ENCODE measurements at places on chromosomes 16 and 17.

GRCh38 chr16:813204-813915, 12.8 kb upstream of the GNG13 start:
- no peak for DNase-seq

DNA sequence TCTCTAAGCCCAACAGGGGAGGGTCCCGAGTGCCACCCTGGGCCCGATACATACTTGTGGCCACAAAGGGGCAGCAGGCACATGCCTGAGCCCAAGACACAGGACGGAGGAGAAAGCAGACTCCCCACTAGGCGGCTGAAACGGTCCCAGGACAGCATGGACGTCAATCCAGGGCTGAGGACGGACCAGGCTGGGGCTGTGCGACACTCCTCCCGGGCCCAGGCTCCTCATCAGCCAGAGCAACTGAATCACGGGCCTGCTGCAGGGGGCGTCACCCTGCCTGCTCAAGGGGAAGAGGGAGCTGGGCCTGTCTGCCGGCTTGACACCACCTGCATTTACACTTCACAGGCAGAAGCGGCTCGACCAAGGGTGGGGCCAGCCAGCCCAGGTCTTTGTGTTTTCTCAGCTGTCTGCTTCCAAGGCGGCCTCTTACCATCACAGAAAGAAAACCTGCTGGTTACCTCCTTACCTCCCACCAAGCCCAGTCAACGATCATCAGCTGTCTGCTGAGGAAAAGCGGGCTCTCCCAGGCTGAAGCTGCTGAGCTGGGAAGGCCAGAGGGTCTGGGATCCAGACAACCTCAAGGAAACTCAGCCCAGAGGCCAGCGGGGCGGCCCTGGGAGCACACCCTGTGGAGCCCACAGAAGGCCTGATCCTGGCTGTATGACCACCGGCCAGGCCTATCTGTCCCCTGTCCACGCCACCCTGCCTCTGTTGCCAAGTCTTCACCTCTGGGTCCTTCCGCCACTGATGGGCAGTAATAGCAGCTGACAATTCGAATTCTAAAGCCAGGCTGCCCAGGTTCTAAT, 26.4 kb downstream of the KIFC3 start:
- DNase-seq = no peak

DNA sequence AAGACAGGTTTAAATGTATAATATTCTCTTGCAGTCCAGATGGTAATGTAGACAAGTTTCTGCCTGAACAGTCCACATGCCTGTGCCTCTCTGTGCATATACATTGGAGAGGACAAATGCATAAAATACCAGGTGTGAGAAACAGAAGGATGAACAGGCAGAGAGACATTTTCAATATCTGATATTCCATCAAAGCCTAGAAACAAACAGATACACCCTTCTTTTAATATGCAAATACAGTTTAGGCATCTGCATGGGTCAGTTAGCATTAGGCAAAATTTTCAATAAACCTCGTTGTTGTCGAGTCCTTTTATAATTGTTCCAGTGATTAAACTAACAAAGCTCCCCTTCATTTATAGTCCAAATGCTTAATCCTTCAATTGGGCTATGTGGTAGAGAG, 897 bp downstream of the OMG start:
- DNase-seq = no peak

GRCh38 chr16:85687651-85688471, 893 bp downstream of the GINS2 start:
- DNase-seq = no peak

DNA sequence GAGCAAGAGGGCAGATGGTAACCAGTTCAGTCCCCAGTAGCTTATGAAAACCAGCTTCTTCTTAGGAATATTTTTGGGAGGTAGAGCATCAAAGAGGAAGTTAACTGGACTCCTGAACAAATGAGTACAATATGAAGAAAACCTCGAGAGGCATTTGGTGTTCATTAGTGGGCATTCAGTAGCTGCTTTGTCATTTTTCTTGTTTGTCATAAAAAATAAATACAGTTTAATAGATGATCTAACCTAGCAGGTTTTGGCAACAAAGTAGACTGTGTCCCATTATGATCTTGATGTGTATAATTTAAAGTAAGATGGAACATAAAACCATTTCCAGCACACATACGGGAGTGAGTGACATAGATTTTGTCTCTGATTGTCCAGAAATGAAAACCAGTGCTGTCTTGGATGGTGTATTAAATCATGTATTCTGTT, 173.1 kb downstream of the HS3ST3A1 start:
- DNase-seq = no peak

DNA sequence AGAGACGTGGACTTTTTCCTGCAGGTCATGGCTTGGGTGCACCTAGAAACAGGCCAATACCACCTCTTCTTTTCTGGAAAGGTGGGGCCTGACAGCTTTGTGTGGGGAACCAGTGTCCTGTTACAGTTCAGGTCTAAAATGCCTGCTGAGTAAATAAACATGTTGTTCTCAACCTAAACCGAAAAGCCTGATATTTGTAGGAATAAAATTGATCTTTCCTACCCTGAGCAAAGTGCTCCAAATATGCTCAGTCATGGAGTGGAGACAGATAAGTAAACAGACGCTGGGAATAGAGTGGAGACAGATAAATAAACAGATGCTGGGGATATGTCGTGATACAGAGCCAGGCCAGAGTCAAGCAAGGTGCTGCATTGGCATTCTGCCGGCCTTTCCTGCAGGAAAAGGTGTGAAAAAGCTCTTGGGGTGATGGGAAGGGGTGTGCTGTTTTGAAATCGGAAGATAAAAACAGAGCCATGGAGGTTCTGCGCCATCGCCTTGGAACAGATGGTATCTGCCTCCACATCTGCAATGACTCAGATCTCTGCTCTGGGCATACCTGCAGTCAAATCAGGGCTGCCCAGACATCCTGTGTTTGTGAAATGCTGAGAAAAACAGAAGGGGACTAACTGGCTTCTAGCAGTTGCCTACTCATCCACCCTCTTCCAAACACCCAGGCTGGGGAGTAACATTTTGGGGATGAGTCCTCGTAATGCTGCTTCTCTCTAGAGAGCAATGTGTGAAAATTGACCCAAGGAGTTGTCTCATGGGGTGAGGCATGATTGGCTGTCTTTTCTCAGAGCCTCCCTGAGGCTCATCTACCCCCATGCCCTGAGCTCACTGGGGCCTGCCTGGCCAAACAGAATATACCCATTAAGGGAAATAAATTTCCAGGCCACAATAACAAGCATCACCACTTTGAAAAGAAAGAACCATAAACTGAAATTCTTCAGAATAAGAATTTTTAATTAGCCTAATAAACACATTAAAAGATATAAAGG, 16.8 kb upstream of the TRPV2 start:
- no peak for DNase-seq

DNA sequence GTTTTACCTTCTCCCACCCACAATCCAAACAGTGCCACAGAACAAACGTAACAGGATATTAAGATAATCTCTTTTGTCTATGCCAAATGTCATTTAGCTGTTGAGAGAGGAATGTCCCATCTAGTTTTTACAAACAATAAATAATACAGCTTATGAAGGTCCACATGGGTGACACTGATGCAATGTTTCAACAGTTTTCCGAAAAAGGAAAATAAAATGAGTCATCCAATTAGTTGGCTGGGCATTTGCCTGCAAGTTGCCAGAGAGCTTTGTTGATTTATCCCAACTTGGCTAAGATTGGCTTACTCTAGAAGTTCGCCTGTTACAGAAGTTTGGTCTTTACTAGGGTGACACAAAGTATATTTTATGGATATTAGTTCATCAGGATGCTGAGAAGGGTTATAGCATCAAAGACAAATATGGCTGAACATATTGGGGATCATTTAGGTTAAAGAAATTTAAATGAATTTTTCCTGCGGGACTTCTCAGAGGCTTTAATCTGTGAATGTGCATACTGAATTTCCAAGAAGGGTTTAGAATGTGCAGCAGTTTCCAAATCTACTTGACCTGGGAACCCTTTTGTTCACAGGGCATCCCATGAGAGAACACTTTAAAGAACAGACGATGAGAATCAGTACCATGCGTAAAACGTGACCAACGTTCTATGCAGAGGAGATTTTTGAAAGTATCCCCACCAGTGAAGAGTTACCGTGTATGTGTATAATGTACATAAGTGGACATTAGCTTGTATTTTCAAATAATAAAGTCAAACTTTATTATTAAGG, 73.1 kb downstream of the CDH13 start:
- no peak for DNase-seq

DNA sequence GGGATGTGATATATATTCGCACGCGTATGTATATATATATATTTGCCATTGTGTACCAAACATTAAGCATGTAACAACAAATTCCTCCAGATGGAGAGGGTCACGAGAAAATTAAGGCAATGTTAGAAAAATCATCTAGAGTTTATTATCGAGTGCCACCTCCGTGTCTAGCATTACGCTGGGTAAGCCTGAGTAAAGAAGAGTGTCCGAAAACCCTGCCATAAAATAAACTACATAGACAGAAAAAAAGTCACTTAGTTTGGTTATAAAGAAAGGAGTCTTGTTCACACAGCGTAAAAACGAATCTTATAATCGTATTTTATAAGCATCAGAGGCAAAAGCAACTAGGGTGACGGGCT, 644 bp upstream of the RHOT1 start:
- no peak for DNase-seq
